GM04504 (cell line): ENCODE measurements at places on chromosomes 5 and 9.
A peak's percentile ranks its signal among the peaks of the same experiment; 100 is the strongest.

GRCh38 chr5:52376592-52376991, 411.1 kb upstream of the ITGA1 start:
- DNase-seq, result no peak

DNA sequence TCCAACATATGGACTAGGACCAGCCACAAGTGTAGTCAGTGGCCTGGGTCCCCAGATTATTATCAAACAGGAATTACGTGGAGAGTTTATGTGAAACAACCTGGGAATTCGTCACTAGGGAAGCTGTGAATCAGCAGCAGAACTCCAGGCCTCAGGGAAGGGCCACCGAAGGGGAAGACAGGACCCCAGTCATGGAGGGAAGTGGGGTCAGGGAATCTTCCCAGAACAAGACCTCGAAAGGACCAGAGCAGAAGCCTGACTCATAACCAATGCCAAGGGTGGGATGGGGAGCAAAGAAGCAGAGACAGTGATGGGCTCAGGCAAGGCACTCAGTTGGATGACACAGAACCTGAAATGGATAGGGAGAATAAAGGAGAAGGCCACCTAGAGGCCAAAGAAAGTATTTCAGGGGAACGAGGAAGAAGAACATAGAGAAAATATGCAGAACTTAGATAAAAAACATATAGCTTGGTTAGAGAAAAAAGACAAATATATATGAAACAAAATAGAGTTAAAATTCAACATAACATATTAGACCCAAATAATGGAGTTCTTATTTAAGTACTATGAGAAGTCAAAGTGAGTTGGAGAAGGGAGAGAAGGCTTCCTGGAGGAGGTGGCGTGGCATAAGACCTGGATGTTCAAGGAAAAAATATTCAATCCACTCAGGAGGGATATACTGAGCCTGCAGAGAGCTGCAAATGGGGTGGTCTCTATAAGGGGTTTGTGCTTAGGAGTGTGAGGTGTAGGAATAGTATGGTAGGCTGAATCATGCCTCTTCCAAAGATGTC, 66.7 kb upstream of the CAST start:
- no peak for DNase-seq

- no peak for DNase-seq
Observed at GRCh38 chr9:21677834-21678233, 124.6 kb upstream of the MTAP start.

GRCh38 chr9:109086221-109086620, 33.5 kb downstream of the TMEM245 start:
- DNase-seq, result no peak

- DNase-seq, result no peak
Observed at GRCh38 chr9:16154521-16155078, 601.8 kb downstream of the CCDC171 start.

GRCh38 chr5:170442391-170442790, 53.2 kb upstream of the KCNMB1 start:
- no peak for DNase-seq

DNA sequence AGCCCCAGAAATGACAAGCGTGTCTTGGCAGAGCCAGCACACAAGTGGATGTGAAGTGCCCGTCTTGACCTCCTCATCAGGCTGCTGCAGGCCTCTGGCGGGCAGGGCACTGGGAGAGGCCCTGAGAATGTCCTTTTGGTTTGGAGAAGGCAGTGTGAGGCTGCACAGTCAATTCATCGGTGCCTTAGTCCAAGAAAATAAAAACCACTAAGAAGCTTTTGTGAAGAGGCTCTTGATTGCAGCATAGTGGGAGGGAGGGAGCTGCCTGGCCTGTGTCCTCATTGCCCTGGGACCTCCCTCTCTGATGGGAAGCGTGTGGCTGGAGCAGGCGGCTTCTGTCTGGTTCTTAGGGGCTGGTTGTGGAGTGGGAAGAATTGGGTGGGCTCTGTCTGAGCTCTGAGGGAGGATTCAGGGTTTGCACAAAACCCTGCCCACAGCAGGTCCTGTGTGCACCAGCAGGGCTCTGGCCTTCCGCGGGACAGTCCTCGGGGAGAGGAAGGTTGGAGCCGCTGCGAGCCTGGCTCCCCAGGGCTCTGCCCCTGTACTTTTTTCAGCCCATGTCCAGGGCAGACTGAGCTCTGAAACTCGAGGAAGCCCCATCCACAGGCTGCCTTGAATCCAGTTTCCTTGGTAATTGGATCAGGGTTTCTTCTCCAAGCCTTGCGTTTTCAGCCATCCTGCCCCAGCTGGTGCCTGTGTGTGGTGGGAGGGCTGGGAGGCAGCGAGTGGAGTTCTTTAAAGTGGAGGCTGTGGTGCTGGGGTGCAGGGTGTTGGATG, 1.1 kb downstream of the HRCT1 start:
- DNase-seq, result no peak

- DNase-seq, result no peak
Observed at GRCh38 chr5:58929726-58930125, 346.9 kb downstream of the RAB3C start.

- DNase-seq, result no peak
Observed at GRCh38 chr9:113183956-113184488, 33.2 kb downstream of the SLC31A2 start.

GRCh38 chr9:28774433-28775235, 1201.4 kb upstream of the C9orf72 start:
- DNase-seq, result no peak

- no peak for DNase-seq
Observed at GRCh38 chr5:5295351-5295750, 127.1 kb upstream of the ICE1 start.

- DNase-seq, result no peak
Observed at GRCh38 chr5:141369994-141370848, at the start of gene PCDHGB3. TSS of gene PCDHGB3 (plus strand) at chr5:141370242. CDS start at chr5:141370395, 153 bp downstream.

GRCh38 chr5:130546211-130546610, 618.8 kb downstream of the HINT1 start:
- DNase-seq, result no peak

- no peak for DNase-seq
Observed at GRCh38 chr5:150309101-150309885, 6.6 kb upstream of the ARSI start.

DNA sequence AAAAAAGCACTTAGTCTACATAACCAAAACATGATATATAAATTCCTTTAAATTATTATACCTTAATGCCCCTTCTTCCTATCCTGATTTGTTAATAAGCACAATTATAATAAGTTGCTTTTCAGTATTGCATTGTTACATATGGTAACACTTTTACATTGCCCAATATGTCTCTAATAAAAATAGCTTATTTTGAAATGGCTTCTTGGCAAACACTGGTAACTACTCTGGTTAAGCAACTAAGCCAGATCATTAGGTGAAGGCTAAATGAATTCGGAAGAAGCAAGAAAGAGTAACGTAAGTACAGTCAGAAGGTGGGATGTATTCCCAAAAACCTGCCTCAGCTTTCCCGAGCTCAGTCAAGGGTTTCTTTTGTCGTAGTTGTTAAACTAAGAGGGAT, 85.3 kb downstream of the TTC39B start:
- DNase-seq, result peak; percentile 43

DNA sequence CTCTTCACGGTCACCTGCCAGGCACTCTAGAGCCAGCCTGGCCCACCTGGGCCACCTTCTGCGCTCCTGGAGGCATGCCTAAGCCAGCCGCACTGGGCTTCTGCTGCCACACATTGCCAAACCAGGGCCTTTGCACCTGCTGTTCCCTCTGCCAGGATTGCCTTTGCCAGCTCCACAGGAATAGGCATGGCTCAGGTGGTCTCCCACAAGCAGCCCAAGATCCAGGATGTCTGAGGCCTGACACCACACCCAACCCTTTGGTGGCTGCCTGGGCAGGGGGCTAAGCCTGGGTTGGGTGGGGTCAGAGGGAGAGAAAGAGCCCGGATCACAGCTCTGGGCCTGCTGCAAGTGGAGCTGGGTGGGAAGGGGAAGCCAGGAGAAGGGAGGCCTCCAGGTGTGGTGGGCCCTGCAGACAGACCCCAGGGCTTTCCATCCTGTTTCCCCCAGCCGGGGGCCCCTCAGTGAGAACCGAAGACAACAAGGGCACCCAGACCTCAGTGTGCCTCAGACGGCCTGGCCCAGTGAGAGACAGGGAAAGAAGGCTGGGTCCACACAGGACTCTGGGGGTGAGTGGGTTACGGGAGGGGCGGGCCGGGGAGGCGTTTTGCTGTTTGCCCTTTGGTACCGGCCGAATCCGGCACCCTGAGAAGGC, 672 bp upstream of the SUSD3 start:
- no peak for DNase-seq

DNA sequence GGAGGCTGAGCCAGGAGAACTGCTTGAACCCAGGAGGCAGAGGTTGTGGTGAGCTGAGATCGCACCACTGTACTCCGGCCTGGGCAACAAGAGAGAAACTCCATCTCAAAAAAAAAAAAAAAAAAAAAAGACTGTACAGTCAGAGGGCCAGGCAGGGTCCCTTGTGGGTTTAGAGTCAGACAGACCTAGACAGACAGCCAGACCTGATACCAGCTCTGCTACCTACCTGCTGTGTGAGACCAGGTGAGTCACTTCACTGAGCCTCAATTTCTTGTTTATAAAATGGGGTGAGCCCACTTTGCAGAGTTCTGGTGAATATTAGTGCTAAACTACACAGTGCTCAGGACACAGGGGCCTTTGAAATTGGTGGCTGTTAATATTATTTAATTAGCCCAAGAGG, 19.7 kb downstream of the TRIM14 start:
- no peak for DNase-seq

GRCh38 chr5:139708877-139709581, 60.9 kb downstream of the CXXC5 start:
- DNase-seq, result peak; percentile 64

- peak; percentile 35 for DNase-seq
Observed at GRCh38 chr9:764105-764524, 77.4 kb upstream of the DMRT1 start.
